ENCODE measurements at places on chromosomes 4 and X.

- no peak for DNase-seq
Observed at GRCh38 chrX:39073131-39073530, 271.9 kb downstream of the MID1IP1 start.

DNA sequence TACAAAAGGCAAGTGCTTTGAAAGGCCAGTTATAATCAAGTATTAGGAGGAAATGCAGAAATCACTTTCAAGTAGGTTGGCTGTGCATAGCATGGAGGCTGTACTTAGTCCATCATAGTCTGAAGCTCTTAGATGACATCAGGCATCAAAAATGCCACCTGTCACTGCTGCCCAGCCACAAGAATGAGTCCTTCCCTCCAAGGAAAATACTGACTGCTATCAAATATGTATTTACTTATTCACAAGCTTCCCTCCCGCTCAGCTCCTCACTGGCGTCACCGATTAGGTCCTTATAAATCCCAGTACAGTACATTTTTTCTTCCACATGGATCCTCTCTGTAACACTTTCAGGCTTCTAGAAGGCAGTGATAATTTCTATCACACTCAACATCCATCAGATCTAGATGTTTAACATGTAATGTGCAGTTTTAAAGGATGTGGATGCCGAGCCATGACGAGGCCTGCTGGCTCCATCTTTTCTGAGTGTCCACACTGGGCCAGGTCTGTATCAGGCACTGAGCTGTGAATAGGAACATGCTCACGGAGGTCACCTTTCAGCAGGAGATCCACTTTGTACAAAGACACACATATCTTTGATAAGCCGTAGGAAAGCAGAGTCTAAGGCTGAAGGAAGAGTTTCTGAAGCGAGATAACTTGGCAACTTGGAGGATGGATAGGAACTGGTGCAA lies 121.9 kb downstream of the PALLD start:
- DNase-seq, result no peak

DNA sequence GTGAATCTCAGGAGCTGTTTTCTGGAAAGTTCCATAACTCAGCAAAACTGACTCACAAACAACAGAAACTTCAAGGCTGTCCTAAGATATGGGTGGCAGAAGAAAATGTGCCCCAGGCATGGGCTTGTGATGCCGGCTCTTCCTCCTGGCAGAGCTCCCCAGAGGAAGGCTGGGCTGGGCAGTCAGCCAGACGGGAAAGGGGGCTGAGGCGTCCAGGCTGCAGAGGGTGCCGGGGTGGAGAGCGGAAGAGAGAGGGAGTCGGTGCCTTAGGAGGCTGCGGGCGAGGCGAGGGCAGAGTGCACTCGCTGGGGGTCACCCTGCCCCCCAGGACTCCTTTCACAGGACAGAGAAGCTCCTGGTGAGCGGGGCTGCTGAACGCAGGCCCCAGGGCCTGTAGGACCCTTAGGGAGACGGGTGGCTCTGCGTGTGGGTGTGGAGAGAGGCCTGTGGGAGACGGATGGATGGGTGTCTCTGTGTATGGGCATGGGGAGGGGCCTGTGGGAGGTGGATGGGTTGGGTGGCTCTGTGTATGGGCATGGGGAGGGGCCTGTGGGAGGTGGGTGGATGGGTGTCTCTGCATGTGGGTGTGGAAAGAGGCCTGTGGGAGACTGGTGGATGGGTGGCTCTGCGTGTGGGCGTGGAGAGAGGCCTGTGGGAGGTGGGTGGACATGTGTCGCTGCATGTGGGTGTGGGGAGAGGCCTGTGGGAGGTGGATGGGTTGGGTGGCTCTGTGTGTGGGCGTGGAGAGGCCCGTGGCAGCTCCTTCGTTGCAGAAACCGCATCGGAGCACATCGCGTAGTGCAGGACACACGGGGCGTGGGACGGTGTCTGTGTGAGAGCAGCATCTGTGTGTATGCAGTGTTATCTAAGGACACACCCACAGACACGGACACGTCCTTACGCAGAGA lies 15.9 kb downstream of the PCGF3 start:
- no peak for DNase-seq

DNA sequence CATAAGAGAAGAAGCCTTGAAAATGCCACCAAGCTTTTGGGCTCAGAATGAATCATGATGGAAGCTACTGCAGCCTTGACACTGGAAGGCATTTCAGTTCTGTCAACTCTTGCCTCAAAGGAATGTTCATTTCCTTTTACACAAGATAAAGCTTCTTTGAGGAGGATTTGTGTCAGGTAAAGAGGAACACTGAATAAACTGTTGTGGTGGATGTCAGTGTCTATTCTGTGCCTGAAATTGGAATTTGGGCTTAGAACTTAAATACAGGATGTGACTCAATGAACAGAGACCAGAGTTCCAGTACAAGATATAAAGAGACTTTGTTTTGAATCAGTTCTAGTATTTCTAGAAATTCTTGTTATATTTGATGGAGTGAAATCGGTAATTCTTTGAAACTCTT lies 313.2 kb downstream of the PACRGL start:
- DNase-seq, result no peak

DNA sequence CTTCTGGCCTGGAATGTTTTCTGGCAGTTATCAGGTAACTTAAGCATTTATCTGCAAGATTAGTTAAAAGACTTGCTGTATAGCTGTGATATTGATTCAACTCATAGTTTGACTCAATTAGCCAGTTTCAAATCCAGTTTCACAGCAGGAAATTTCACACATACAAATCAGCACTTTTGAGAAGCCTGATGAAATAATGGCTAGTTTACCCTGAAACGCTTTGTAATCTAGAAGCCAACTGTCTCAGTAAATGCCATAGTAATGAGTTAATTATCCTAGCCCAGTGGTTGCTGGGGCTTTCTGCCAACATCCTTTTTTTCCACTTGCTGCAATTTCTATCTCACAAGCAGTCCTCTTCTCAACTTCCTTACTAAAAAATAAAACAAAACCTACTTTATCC lies 53.1 kb downstream of the ARHGEF38 start:
- DNase-seq, result no peak

All from H7 (cell line).